ENCODE measurements at places on chromosomes 11 and 22.

DNA sequence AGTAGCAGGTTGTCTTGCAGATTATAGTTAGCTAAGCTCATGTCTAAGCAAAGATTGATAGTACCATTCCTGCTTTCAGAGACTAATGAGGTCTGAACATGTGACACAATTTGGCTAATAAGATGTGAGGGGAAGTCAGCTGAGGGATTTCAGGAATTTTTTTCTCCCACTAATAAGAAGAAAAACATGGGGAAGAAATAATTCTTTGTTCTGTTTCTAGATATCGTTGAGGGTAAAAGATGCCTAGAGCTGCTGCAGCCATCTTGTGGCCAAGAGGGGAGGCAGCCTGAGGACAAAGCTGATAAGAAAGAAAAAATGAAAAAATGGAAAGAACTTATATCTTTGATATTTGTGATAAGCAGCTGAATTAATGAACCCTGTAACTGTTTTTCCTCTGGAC is 1334.4 kb downstream of the LRRC4C start:
- no peak for DNase-seq

GRCh38 chr11:78954261-78954660 is 379.6 kb upstream of the NARS2 start:
- no peak for DNase-seq

DNA sequence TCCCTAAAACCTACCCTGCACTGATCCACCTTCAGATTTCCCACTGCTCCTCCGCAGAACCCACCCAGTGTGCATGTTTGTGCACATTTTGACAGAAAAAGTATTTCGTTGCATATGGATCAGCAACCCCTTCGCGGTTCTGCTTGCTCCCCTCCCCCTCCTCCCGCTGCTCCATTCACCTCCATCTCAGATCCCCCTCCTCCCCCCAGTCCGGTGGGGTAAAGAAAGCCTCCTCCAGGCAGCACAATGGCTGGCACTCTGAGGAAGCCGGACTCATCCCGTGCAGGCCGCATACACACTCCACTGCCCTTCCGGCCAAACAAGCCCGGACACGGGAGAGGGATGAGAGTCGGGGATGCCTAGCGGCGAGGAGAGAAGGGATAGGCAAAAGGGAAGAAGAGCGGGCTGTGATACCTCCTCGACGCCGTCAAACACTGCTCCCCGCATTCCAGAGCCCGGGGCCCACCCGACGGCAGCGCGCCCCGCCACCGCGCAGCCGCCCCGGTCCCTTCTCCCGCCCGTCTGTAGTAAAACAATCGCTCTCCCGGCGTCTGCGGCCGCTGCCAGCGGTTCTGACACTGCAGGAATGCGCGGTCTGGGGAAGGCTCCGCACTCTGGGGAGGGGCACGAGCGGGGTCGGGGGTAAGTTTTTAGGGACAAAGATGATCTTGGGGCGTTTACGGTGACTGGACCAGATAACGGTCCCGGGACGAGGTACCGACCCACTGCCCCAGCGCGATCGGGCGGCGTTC is 915 bp downstream of the FEZ1 start:
- DNase-seq: no peak

GRCh38 chr11:125072218-125072960 is 9.3 kb downstream of the SLC37A2 start:
- DNase-seq: no peak

- DNase-seq: no peak
Observed at GRCh38 chr22:34592123-34592740, 473.7 kb upstream of the ISX start.

DNA sequence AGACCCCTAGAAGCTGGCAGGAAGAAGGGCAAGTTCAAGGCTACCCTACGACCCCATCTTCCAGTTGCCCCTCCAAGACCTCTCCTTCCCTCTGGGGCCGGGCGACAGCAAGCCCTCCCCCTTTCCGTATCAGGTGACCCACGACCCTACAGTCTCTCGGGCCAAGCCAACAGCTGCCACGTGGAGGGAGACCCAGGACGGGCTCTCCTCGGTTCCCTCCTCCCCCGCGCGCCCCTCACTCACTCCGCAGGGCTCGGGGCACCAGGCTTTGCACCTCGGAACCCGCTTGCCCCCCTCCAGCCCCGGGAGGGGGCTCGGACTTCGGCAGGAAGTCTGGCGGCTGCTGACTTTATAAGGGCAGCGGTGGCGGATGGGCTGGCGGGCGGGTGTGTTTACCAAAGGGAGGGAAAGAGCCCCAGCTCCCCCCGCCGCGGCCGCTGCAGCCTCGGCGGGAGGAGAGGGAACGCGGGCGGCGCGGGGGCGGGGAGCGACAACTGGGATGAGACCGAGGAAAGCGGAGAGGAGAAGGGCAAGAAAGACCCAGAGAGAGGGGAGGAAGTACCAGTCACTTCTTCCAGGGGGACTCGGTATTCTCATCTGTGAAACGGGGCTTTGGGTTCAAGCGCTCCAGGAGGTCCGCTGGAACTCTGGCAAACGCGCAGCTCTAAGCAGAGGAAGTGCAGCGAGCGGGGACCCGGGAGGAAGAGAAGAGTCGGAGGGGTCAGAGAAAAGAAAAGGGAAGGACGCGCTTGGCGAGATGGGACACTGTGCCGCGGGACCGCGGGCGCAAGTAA is 767 bp downstream of the SLC43A1 start:
- no peak for DNase-seq

GRCh38 chr11:108805030-108805429 is 140.2 kb downstream of the DDX10 start:
- DNase-seq: no peak

GRCh38 chr11:116180806-116181600 is 591.8 kb downstream of the BUD13 start:
- DNase-seq: no peak

GRCh38 chr11:45091563-45092403 is 54.7 kb upstream of the PRDM11 start:
- DNase-seq: no peak

GRCh38 chr11:8030526-8031247 is 43.5 kb downstream of the EIF3F start:
- DNase-seq: no peak

DNA sequence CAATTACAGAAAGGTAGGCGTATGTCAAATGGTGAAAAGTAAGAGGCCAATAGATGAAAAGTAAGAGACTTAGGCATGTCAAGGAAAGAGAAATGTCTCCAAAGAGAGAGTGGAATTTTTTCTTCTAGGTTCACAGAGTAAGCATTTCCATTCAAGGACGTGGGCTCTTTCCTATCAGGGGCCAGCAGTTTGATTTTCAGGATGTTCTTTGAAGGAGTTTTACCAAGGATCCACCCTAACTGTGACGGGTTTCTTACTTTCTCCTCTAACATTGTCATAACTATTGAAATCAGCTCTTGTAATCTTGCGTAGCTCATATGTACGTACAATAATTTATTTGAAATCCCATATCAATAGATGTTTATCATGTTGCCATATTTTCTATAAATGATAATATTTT is 2112.2 kb upstream of the RAG2 start:
- no peak for DNase-seq

DNA sequence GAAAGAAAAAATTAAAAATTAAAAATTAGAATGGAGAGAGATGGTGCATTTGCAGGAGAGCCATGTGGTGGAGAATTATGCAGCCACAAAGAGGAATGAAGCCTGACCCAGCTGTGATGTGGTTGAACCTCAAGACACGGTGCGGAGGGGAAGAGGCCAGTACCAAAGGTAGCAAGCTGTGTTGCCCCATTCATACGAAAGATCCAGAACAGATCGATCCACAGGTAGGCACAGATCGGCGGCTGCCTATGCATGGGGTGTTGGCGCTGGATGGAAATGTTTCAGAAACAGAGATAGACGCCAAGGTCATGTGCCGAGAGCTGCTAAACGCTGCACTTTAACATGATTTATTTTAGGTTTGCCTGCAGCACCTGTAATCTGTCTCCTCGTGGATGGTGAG is 992.3 kb downstream of the BRD1 start:
- no peak for DNase-seq

DNA sequence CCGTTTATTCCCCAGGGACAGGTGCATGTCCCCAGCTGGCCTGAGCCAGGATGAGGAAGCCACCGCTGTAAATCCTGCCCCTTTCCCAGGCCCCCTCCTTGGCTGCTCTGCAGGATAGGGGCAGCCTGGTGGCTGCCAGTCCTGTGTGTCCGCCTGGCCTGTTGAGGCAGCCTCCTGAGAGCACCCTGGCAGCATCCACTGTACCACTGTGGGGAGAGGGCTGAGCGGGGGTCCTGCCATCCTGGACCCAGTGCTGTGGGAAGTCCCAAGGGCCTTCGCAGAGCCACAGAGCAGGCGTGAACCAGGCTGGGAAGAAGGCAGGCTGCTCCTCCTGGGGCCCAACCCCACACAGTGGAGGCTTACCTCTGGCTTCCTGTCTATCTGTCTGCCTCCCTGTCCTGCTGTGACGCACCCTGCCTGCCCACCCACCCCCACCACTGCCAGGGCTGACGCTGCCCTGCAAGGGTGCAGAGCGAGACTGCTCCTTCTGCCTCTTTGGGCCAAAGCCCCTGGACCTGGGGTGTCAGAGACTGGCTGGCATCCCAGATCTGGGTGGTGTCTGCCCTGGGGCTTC is 8.4 kb downstream of the KCTD17 start:
- DNase-seq: no peak
